ENCODE measurements at places on chromosomes 12 and 14.
A peak's percentile ranks its signal among the peaks of the same experiment; 100 is the strongest.

- no peak for DNase-seq
Measured at GRCh38 chr14:101457936-101458740, 103.2 kb upstream of the DIO3 start.

DNA sequence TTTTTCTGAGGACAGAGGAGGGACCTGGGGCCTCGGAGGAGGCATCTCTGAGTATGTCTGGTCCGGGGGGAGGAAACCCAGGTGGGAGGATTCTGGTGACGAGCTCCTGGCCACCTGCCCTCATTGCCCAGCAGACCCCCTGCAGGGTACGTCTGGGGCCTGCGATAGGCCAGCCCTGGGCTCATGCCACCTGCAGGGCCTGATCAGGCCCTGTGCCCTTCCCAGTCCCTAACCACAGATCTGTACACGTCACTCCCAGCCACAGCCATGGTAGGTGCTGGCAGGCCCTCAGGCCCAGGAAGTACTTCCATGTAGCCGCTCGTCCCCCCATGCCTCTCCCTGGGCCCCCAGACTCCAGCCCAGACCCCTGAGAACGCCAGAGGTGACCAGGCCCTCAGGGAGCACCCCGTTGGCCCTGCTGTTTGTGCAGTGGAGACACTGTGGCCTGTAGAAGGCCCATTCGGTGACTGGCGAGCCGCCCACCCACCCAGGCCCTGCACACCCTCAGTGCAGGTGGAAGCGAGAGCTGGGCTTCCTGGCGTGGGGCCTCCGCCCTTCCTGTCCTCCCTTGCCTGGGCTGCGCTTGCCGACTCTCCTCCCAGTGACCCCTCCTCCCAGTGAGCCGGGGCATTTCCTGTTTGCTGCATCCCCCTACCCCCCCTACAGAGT, 5.7 kb downstream of the INF2 start:
- DNase-seq = no peak

- no peak for DNase-seq
Measured at GRCh38 chr12:131188131-131189050, 234.7 kb downstream of the ADGRD1 start.

GRCh38 chr12:54051874-54052437, 1.7 kb upstream of the HOXC4 start:
- DNase-seq = no peak

DNA sequence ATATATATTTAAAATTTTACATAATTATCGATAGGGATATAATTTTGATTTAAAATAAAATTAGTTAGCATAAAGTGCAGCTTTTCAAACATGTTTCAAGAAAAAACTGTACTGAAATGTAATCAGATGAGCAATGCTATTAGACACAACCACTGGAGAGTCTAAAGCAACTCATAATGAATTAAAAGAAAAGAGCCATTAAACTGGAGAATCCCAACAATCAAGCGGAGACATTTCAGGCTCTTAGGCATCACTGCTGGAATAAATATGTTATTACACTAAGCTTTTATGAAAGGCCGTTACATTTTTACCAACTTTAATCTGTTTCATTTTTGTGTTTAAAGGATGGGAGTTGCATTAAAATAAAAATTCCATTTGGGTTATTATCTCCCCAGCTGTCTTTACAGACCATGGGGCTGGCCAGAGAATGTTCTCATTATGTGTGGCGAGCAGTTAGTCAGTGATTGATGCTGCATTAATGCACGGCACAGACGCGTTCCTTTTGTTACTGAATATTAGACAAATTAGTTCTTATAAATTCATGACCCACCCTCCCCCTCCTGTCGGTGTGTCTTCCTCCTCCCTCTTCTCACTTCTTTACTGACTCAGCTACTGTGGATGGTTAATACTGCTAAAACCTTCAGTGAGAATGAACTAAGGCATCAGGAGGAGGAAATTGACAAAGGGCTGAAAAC, 156.8 kb downstream of the PDZRN4 start:
- peak; percentile 10 for DNase-seq

DNA sequence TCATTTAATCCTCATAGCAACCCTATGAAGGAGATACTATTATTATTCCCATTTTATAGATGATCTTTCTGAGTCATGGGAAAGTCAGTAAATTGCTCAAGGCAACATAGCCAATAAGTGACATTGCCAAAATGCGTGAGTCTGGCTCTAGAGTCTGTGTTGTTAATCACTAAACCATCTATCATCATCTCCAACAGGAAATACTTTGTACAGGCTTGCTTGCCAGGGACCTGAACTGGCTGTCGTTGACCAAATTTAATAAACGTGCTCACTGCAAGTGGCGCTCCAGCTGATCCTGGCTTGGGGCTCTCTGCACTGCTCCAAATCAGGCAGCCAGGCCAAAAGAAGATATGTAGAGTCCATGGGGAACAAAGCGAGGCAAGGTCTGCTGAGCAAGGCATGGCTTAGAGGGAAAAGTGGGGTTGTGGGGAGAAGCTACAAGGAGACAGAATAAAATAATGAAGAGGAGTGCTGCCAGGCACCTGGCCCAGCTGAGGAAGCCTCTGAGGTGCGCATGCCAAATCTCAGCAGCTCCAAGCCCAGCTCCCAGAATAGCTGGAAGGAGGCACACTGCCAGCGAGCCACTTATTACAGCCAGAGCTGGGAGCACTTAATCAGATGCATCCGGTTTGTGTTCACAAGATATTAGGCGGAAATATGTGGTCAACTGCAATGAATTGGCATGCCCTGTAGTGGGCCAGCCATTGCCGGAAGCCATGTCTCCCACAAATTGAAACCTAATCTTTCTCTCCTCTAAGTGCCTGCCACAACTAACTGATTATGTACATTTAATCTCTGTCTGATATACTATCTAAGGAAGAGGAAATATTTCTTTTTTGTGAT, 43.3 kb upstream of the PTPRO start:
- DNase-seq = peak; percentile 20

- DNase-seq = no peak
Measured at GRCh38 chr12:67042697-67043131, 226.4 kb upstream of the CAND1 start.

GRCh38 chr12:25438638-25439037, 114.4 kb downstream of the LMNTD1 start:
- no peak for DNase-seq

DNA sequence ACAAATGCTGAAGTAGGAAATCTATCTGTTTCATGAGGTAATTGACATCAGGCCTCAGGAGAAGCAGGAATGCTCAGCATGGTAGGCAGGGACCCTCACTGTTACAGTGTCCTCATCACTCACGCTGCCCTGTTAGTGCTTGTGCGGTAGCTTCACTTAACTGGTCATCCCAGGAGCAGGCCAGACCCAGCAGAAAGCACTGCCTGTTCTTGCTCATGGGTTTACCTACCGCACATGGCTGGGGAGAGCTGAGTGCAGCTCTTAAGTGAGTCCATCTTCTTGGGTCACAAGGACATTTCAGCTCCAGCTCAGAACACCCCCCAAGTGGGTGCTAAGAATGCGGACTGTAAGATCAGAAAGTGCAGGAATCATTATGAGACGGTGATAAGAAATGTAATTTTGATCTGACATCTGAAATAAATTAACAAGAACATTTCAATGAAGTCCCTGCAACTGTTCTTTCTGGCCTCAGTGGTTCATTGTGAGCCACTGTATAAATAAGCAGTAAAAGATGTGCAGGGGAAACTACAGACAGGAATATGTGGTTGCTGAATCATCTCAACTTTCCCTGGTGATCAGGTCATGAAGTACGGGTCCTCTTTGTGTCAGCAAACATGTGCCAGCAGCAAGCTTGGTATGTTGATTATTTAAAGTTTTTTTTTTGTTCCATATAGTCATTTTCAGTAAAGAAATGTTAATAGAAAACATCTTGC, 757.7 kb upstream of the TMEM132C start:
- no peak for DNase-seq

DNA sequence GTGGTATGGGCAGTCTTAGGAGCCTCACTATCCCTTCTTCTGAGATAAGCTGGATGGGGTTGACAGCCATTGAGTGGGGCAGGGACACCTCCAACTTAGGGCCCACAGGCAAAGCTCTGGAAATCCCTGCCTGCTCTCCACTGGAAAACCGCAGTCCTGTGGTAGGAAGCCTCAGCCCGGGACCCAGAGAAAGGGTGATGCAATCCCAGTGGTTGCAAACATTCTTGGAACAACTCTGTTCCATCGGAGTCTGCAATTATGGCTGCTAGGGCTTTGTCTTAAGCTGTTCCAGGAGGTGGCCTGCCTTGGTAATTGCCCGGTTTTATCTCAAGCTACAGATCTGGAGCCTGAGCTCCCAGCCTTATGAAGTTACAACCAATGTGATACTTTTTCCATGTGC, 133.4 kb downstream of the DICER1 start:
- no peak for DNase-seq

DNA sequence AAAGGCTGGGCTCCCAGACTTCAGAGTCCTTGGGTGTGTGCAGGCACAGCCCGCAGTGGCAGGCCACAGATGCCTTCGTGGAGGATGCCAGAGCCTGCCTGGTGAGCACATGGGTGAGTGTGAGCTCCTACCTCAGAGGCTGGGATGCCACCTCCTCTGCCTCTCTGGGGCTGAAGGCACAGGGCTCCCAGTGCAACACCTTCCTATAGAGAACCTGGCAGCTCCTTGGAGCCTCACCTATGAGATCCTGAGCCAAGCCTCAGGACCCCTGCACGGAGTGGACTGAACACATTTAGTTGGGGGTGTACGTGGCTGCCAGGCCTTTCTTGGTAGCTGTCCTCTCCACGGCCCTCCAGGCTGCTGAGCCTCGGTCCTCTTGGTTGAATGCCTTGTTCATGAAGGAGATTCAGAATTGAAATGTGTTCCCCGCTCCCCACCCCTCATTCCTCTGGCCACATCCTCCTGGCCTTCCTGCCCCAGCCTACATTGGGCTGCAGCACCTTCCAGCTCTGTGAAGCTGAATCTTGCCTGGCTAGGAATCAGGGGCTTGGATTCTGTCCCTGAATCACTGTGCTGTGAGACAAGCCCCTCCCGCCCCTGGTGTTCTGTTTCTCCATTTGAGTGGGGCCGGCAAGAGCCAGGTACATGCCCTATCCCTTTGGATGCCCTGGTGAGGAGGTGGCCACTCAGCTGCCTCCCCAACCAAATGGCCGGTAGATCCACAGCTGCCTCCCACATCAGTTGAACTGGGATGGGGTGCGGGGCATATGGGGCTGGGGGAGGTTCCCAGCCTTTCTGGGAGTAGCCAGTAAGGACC, 38.7 kb upstream of the TRAF3 start:
- DNase-seq = no peak

DNA sequence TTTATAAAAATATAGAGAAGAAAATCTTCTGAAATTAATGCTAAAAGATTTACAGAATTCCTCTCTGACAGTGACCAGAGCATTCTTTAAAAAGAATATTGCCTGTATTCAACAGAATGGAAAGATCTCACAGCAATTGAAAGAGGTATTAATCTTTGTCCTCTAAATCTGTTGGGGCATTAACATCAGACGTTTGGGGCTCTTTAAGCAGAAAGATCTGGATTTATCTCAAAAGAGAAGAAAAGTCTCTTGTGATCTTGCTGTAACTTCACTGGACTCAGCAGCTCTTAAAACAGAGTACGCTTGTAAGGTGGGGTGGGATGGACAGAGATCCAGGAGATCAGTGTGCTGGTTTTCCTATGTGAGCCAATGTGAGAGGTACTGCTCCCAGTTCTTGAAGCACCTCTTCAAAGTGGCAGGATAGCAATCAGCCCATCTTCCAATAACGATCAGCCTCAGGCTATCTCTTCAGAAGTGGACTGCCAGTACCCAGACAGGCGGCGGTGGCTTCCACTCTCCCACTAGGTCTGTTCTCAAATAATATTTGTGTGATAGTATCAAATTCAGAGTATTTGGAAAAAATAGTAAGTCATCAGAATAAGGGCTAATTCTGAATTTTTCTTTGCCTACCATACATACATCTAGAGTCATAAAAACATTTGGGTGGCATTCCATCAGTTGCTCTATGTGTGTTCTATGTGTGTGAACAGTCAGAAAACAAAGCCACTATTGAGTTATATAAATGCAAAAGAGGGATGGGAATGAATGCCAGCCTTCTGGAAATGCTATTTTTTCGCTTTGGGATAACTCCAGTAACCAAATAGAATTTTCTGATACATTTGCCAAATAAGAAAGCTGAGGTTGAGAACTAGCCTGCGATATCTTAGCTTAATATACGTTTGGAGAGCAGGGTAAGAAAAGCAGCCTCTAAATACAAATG, 237.4 kb upstream of the RGS6 start:
- DNase-seq = peak; percentile 16

Measured in nucleus accumbens (tissue), 56 donors.